ENCODE measurements at places on chromosomes 3 and 15.
A peak's percentile ranks its signal among the peaks of the same experiment; 100 is the strongest.

DNA sequence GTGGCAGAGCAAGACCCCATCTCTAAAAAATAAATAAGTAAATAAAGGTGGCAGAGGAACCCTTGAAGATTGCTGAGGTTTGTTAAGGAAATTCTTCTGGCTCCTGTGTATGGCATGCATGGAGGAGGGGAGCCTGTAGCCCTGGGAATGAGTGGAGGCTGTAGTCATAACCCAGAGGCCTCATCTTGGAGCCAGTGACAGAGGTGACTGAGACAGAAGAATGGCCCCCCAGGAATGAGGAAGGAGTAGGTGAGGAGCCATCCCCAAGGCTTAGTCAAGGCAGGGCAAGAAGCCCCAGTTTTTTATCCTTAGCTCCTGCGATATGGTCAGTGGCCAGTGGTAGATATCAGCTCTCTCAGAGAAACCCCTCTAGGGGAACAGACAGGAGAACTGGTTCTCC is 46.5 kb downstream of the BSN start:
- H3K4me3 ChIP-seq = no peak overlapping the region
- no peaks in the 10 kb centered on the region for H3K27me3 ChIP-seq
- H3K36me3 ChIP-seq = no peaks in the 10 kb centered on the region

DNA sequence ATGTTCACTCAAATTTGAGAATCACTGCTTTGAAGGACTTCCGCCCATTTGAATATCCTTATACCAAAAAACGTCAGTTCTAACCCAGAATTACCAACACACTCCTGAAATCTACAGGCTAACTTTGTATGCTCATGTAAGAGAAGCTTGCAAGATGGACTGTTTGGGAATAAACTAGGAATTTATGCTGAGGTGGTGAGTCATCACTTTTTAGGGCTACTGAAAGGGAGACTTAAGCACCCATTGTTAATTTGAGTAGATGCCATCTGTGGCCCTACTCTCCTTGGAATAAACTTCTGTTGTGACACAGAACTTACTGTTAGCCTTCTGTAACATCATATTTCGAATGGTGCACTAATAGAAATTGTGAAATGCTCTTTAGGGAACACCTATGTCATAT is 74.6 kb downstream of the FGF12 start:
- H3K27ac ChIP-seq = no peak overlapping the region
- no peaks in the 10 kb centered on the region for H3K4me1 ChIP-seq
- no peak overlapping the region for H3K4me3 ChIP-seq
- no peaks in the 10 kb centered on the region for H3K36me3 ChIP-seq
- no peaks in the 10 kb centered on the region for H3K27me3 ChIP-seq
- DNase-seq = no peak

- peak overlapping the region; percentile 79 for H3K27ac ChIP-seq
- no peak overlapping the region for H3K4me3 ChIP-seq
- H3K27me3 ChIP-seq = no peaks in the 10 kb centered on the region
- H3K36me3 ChIP-seq = no peaks in the 10 kb centered on the region
These were observed 74.3 kb downstream of the FBLN2 start for GRCh38 chr3:13623101-13623654.

GRCh38 chr3:66499881-66500575 is 794 bp downstream of the LRIG1 start:
- peaks cover 4% of the 10 kb centered on the region for H3K27me3 ChIP-seq
- no peak for DNase-seq
- no peaks in the 10 kb centered on the region for H3K36me3 ChIP-seq
- peaks cover 31% of the 10 kb centered on the region for H3K4me1 ChIP-seq
- peak overlapping the region; percentile 90 for H3K4me3 ChIP-seq

- no peak overlapping the region for H3K4me3 ChIP-seq
- H3K27ac ChIP-seq = no peak overlapping the region
- no peak for DNase-seq
- H3K36me3 ChIP-seq = no peaks in the 10 kb centered on the region
These were observed 193.4 kb downstream of the SHOX2 start for GRCh38 chr3:157912514-157913451.

- DNase-seq = no peak
- H3K27ac ChIP-seq = no peak overlapping the region
- no peaks in the 10 kb centered on the region for H3K36me3 ChIP-seq
- no peaks in the 10 kb centered on the region for H3K27me3 ChIP-seq
- no peaks in the 10 kb centered on the region for H3K4me1 ChIP-seq
- H3K4me3 ChIP-seq = no peak overlapping the region
These were observed 243.8 kb downstream of the ZNF621 start for GRCh38 chr3:40768536-40768935.

Measured in keratinocyte (primary cell).